ENCODE measurements at places on chromosomes 12 and 14.

DNA sequence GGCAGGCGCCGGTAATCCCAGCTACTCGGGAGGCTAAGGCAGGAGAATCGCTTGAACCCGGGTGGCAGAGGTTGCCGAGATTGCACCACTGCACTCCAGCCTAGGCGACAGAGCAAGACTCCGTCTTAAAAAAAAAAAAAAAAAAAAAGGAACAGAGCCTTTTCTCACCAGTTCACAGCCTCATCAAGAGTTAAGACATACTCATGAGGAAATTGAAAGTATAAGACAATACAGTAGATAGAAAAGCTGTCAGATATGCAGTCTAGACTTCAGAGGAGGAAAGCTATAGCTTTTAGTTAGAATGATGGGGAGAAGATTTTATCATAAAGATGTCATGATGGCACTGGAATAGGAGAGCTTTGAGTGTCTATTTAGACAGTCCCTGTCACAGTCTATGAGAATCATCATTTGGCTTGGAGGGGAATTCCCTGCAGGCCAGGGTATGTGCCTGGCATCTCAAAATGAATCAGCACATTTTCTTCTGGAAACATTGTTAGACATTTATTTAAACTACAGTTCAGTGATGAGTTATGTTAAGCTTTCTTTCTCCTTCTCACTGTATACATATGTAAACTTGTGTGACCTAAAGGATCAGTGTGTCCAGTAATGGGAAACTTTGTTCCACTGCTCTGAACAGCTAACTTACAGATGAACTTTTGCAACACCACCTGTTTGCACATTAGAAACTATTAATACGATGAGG, 2.9 kb upstream of the RAB35 start:
- peak; percentile 35 for DNase-seq

DNA sequence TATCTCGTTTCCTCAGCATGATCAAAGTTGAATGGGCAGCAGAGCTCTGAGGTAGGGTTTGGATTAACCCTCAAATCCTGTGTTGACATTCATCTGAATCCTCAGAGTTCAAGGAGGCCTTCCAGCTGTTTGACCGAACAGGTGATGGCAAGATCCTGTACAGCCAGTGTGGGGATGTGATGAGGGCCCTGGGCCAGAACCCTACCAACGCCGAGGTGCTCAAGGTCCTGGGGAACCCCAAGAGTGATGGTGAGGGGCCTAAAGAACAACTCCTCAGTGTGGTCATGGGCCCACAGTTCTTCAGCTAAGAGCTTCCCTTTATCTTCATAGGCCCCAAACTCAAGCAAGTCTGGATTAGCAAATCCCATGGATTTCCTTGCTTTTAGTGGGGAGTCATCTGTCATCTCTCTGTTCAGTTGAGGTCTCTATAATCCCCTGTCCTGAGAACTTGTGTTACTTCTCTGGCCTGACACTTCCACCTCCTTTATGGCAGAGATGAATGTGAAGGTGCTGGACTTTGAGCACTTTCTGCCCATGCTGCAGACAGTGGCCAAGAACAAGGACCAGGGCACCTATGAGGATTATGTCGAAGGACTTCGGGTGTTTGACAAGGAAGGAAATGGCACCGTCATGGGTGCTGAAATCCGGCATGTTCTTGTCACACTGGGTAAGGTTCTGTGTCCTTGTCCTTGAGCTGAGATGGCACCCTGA, 1.5 kb downstream of the MYL6 start:
- no peak for DNase-seq

DNA sequence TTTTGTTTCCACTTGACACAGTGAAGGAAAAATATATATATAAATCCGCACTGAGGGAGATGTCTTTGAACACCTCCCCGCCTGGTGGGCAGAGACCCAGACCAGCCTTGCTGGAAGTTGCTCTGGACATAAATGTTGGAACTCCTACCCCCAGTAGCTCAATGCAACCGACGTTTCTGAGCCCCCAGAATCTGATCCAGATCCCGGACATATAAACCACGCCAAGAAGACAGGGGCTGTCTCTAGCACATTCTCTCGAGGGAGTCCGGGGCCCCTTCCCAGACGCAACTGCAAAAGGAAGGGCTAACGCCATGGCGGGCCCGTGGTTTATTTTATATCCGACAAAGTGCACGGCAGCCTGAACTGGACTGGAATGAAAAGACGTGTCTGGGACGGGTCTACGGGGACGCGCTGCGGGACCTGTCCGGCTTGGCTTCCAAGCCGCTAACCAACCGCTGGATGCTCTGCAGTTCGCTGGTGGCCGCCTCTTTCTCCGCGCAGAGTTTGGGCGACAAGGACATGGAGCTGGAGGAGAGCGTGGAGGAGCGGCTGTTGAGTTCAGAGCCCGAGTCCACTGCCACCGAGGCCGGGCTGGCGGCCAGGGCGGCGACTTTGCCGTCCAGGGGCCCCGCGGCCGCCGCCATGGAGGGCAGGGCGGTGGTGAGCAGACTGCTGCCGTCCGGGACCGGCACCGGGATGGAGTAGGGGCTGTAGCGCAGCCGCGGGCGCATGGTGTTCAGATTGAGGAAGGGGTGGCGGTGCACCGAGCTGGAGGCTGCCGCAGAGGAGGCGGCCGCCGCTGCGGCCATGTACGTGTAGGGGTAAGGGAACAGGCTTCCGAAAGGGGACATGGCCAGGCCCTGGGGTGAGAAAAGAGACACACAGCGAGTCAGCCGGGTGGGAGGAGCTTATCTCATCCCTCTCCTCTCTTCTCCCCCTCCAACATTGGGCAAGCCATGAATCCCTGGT, 12.2 kb downstream of the TBX3 start:
- DNase-seq: no peak

DNA sequence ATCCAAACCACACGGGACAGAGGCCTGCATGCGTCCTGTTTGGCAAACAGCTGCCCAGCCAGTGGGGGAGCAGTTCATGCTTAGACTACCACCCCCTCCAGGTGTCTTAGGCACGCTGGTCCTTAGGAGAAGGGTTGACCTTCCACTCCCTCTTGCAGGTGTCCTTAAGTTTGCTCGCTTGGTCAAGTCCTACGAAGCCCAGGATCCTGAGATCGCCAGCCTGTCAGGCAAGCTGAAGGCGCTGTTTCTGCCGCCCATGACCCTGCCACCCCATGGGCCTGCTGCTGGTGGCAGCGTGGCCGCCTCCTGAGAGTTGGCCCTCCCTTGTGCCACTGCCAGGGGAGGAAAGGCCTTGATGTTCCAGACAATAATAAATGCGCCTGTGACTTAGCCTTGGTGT, 1.8 kb downstream of the C12orf57 start:
- no peak for DNase-seq

GRCh38 chr14:101097109-101097793, 193.7 kb upstream of the RTL1 start:
- DNase-seq: no peak

DNA sequence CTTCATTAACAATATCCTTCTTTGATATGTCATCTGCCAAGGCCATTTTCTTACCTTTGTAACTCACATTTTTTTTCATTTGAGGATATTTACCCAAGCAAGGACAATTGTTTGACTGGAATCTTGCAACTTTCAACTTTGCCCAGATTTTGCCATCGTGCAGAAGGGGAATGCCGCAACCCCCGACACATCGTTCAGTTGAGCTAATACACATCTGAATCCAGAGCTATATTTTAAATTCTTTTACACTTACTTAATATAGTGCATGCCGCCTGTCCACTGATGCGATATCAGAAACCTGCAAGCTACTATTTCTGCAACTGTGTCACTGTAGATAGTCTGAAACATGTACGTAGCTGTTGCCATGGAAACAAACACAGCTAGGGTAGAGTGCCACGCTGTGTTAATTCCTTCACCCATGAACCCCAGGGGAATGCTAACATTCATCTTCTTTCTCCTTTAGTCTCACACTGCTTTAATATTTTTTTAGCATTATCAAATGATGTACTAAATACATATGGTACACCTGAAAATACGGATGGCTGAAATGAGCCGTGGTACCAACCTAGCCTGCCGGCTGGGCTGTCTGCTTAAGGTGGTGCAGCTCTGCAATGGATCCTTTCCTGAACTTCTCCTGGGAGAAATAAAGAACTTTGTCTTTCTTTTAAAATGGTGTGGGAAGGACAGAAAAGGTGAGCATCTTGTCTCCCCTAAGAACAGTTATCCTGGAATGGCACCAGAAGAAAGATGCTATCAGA, 77.0 kb upstream of the FOXN3 start:
- no peak for DNase-seq

GRCh38 chr12:28367326-28367725, 177.1 kb downstream of the CCDC91 start:
- no peak for DNase-seq

- no peak for DNase-seq
Observed at GRCh38 chr12:116955382-116956021, 44.8 kb downstream of the FBXW8 start.

GRCh38 chr14:22566845-22567244, 22.2 kb downstream of the DAD1 start:
- no peak for DNase-seq

DNA sequence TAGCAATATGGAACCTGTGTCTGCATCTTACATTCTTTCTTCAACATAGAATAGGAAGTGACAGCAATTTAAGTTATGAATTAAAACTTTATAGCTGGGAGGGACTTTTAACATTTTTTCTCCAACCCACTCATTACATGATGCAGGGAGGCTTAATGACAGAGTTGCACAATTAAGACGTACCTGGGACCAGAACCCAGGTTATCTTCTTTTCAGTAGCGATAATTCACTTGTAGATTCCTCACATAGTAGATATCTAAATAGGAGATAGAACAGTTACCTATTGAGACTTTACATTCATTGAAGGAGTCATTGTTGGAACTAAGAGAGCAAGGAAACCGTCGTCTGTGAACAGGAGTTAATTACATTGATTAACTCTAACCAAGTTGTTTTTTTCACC, 5.1 kb downstream of the SRGAP1 start:
- DNase-seq: no peak

- no peak for DNase-seq
Observed at GRCh38 chr12:84166812-84167211, 745.8 kb downstream of the SLC6A15 start.

DNA sequence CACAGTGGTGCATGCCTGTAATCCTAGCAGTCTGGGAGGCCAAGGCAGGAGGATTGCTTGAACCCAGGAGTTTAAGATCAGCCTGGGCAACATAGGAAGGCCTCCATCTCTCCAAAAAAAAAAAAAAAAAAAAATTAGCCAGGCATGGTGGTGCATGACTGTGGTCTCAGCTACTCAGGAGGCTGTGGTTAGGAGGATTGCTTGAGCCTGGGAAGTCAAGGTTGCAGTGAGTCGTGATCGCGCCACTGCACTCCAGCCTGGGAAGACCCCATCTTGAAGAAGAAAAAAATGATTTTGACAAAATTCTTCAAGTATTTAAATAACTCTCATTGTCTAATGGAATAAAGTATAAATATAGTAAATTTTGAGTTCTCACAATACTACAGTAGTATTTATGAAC, 219.2 kb upstream of the SSTR1 start:
- no peak for DNase-seq

GRCh38 chr12:46303039-46303666, 34.3 kb upstream of the SLC38A1 start:
- DNase-seq: peak; percentile 45

Measured in stimulated activated naive CD8-positive, alpha-beta T cell treated with anti-CD3 and anti-CD28 coated beads, Interleukin-15, Interleukin-2, amounts not matched to agents 100 U/mL and 50 U/mL, for 24 hours (primary cell).